ENCODE measurements at places on chromosomes 3 and 15.

DNA sequence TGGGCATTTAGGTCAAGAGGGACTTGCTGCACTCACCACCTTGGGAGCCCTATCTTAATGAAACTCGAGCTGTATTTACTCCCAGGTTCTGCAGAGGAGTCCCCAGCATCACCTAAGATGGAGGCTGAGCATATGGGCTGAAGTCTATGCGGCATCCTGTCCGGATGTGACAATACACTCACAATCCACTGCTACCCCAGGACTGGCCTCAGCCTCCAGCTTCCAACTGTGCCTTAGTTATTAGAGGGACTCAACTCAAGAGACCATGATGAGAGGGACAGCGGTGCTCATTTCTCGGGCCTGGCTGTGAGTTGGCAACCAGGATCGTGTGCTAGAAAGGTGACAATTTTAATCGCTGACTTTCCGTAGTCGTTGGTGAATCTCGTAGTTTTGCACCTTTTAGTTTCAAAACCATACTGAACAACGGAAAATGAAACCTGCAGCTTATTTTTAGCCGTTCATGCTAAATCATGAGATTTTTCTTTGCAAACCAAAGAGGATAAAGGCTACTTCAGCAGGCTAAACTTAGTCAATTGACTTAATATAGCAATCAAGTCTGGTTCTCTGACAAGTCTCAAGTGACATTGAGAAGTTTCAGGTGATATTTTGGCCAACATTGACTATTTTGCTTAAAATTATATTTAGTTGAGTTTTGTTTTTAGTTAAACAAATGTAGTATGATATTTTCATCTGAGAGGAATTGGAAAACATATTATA lies 11.1 kb downstream of the ZBTB38 start:
- DNase-seq: peak; percentile 16

DNA sequence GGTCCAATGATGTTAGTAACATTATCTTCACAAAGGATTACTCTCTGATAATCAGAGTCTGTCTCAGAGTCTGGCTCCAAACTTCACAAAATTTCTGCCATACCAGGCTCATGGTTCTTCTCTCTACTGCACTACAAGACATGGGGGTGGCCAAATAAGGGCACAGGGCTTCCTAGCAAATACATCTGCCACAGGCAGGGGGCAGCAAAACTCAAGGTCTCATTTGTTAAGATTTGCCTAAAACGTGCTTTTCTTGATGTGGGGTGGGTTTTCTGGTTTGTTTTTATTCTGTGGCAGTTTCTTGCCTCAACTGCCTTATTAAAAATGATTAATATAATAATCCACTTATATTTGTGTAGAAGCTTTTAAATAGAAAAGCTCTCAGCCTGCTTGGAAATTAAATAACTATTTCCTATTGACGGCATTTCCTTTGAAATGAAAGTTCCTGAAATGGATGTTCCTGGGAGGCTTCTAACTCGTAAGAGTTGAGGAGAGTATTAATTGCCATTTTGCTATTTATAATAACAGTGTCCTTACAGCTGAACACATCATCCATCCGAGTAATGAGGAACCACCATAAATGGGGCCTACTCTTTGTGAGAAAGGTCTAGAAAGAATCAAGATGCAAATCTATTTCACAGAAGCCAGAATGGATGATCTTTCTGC lies 53.8 kb downstream of the SST start:
- peak; percentile 32 for DNase-seq

GRCh38 chr15:32034106-32034505 lies 3.8 kb downstream of the CHRNA7 start:
- DNase-seq: no peak

DNA sequence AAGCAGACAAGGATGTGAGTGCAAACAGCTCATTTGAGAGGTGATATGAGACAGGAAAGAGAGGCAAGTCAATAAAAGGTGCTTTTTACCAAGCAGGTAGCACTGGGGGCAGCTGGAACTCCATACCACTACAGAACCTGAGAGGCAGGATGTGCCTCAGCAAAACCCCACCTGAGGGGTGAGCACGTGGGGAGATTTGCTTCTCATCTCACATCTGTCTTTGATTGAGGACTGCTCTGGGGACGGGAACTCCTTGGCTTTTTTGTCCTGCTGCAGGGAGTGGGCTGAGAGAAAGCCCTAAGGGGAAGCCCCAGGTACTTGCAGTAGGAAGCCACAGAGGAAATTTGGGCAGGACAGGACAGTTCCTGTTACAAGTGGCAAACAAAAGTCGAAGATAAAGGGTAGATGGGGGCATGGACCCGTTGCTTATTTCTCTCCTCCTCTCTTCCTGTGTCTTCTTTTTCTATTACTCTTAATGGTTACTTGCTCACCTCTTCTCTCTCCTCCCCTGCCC lies 27.1 kb downstream of the CFAP161 start:
- no peak for DNase-seq

DNA sequence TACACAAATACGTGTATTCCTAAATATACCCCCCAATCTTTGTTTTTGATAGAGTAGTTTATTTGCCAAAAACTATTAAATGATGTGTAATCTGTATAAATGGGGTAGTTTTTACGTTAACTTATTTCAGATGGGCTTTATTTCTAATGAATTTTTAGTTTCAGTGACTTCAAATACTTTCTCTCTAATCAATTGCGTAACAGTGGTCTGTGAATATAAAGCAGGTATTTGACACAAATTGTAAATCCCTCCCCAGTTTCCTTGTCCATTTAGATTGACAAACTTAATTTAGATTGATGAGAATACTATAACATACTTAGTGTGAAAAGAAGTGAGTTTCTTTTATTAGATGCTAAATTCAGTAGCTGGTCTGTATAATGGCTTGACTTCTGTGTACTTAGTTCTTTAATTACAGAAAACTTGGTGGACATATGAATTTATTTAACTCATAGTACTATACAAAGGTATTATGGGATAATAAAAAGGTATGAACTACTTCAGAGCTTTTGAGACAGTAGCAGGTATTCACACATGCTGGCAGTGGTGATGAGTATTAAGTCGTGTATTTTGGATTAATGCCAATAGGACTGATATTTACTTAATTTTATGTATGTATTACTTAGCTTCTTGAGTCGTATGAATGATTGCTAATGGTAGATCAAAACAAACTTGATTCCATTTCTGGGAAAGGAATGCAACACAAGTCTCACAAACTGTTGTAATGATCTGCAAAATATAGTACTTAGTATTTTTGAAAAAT lies 81.6 kb downstream of the STT3B start:
- DNase-seq: no peak

DNA sequence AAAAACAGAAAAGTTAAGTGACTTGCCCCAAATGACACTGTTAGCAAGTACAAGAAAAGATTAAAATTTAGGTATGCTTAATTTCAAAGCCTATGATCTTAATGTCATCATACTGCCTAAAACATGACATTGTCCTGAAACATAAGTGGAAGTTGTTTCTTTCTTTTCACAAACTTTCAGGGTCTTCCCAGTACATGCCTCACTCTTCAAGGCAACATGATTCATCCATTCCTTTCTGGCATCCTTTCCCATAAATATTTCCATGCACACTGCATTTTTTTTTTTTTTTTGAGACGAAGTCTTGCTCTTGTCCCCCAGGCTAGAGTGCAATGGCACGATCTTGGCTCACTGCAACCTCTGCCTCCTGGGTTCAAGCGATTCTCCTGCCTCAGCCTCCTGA lies 42.5 kb upstream of the KPNA4 start:
- DNase-seq: no peak

- no peak for DNase-seq
These were observed 110.6 kb downstream of the XXYLT1 start for GRCh38 chr3:195160257-195160898.

DNA sequence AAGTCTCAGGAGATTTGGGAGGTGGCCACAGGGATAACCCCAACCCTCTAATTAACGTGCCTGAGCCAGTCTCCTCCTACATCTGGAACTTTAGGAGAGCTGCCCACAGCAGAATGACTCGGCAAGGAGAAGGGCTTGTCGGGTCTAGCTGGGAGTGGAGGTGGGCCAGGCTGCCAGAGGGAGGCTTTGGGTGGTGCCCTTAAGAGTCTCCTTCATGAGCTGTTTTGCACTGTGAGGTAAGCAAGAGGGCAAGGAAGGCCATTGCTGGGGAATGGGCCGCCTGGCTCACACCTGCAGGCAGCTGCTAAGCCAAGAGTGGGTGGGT lies 3.6 kb upstream of the TNK2 start:
- DNase-seq: no peak
